ENCODE measurements at places on chromosomes 5 and 9.

DNA sequence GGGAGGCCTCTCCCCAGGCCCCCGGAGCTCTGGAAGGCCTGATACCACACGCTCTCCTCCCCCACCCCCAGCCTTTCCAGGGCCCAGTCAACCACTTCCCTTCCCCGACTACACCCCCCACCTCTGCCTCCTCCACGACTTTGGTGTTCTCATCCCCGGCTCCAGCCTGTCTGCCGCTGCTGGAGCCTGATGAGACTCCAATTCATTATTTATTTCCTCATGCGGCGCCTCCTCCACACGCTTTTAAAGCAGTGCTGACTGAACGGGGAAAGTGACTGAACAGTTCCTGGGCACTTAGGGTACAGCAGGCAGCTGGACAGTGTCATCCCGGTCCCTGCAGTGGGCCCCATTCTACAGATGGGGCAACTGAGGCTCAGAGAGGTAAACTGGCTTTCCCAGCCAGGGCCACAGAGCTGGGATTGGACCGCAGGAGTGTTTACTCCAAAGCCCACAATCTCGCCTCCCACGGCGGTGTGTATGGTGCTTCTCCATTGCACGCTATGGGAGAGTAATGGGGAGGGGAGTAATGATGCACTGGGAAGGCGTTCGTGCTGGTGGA lies 15.9 kb upstream of the RPL26L1 start:
- DNase-seq = no peak

DNA sequence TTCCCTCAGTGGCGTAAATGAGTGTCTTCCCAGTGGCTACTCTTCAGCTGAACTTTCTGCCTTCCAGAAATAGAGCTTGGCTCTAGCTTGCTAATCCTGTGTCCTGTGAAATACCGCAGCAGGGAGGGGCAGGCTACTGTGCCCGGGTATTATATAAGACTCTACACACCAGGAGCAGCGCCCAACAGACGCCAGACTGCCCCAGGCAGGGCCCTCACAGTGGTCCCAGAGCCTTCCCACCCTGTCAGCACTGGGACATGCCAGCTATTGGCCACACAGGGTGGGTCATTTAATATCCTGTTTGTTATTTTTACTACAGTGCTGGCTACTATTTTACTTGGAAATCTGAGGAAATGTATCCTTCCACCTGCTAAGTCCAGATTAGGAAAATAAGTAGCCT lies 121.0 kb downstream of the FEM1C start:
- no peak for DNase-seq

DNA sequence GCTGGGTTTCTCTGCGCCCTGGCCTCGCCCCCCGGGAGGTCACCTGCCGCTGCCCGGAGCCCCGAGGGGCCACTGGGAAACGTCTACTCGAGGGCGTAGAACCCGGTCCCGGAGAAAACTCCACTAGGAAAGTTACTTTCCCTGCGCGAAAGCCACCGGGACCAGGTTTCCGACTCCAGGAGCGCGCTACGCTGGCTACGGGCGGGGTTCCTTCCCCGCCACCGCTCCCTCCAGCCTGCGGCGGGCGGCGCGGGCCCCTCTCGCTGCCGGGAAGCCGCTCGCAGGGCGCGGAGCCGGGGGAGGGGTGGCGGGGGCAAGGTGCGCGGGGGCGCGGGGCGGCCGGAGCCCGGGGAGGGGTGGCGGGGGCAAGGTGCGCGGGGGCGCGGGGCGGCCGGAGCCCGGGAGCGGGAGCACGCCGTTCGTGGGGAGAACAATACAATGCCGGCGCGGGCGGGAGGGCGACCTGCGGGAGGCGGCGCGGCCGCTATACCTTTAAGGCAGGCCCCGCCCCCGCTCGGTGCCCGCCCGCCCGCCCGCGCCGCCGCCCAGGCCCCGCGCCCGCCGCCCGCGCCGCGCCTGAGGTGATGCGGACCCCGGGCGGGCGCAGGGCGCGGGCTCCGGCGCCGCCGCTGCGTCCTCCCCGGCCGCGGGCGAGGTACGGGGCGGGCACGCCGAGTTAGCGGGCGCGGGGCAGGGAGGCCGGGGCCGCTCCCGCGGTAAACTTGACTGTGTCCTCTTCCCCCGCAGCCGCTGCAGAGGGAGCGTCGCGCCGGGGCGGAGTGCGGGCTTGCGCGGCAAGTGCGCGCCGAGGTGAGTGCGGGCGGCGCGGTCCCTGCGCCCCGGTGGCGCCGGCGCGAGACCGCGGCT lies 278.1 kb downstream of the AOPEP start:
- DNase-seq = no peak

GRCh38 chr9:104984121-104984520 lies 56.2 kb upstream of the ABCA1 start:
- DNase-seq = peak; percentile 80

- no peak for DNase-seq
Measured at GRCh38 chr5:68822796-68823195, 271.0 kb upstream of the SLC30A5 start.

- no peak for DNase-seq
Measured at GRCh38 chr9:78566948-78567675, 270.2 kb downstream of the PSAT1 start.

DNA sequence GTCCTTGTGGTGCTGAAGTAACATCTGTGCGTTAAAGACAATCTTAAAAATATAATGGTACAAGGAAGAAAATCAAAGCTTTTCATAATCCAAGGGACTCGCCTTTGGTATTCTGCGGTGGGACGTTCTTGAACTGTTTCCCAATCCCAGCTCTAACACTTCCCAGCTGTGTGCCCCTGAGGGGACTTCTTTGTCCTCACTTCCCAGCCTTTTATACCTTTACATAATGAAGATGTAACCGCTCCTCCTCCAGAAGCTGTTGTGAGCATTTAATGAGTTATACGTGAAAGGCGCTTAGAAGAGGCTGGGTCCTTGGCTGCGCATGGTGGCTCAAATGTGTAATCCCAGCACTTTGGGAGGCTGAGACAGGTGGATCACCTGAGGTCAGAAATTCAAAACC lies 16.9 kb downstream of the STK10 start:
- no peak for DNase-seq

DNA sequence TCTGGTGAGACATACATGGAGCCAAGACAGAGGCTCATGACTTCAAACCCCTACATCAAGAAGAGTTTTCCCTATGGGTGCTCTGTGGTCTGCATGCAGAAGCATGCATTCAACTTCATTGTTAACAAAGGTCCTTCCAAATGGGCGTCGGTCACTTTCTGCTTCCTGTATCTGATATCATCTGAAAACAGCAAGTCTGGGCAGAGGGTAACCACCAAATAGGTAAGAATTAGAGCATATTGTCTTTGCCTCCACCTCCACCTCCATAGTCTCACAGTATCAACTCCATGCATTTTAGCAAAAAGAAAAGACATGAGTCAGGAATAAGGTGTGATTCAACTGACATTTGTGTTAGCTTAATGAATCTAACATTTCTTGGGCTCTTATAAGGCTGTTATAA lies 462.9 kb downstream of the DMRT2 start:
- DNase-seq = no peak

- DNase-seq = no peak
Measured at GRCh38 chr5:103840600-103840999, 278.0 kb upstream of the NUDT12 start.

GRCh38 chr5:135626636-135627035 lies 47.8 kb upstream of the CXCL14 start:
- DNase-seq = no peak

DNA sequence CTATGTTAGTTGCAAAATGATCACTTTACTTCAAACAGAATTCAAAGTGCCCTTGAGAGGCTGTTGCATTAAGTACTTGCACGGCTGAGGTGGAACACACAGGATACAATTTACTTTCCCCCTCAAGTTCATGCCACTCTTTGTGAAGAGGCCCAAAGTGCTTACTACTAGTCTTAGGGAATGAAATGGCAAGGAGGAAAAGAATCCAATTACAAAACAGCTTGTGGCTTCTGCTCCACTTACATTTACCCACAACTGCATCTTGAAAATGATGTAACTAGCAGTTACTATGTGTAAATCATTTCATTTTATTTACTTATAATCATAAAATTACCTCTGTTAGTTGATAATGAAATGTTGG lies 14.6 kb downstream of the FOXD1 start:
- DNase-seq = no peak

DNA sequence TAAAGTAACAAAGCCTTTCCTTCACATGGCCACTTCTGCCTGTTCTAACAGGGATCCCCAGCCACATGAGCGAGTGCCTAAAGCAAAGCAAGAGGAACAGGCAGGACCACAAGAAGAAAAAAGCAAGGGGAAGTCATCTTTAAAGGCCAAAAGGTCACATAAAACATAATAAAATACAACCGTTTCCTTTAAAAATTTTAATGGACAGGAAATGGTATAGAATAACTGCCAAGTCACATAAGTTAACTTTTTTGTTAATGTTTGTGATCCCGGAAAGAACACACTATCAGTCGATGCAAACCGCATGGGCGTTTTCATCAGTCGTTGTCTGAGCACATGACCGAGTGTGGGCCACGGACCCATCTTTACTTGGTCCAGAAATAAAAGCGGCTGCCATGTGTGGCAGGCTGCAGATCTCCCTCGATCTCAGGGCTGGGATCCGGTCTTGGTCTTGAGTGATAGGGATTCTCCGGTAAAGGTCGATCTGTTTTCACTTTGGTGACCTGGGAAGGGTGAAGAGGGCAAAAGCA lies 15.6 kb downstream of the NDUFA8 start:
- DNase-seq = peak; percentile 85

- DNase-seq = no peak
Measured at GRCh38 chr5:100846772-100847171, 56.3 kb downstream of the ST8SIA4 start.

- no peak for DNase-seq
Measured at GRCh38 chr5:76838481-76839261, 11.1 kb upstream of the S100Z start.

DNA sequence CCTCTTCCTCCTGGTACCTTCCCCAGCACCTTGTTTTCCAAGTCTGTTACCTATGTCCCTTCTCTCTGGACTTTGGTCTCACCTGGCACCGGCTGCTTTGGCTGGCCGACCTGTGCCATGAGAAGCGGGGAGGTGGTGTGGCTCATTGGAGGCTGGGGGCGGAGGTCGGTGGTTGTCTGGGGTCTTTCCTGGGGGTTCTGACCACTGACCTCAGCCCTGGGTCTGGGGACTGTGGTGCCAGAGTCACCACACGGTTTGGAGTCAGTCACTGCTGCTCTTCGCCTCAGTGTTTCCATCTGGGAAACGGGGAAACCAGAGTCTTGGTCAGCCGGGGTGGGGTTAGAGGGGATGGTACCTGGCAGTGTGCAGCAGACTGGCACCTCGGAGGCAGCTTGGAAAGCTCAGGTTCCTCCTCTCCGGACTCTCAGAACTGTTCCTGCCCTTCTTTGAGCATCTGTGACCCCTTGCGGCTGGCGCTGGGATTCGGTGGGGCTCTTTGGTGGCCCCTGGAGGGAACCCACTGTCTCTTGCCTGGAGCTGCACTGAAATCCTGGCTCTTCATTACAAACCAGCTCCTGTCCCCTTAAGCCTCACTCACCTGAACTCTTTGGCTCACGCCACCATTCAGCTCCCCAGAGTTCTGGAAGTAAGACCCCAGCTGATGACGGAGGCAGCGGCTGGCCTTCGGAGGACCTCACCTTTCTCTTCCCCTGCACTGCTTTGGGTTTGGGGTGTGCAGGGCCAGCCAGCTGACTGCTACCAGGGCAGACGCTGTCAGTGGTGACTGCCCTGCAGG lies 4.1 kb upstream of the RXRA start:
- DNase-seq = no peak

GRCh38 chr9:106218427-106218826 lies 524.1 kb downstream of the TMEM38B start:
- DNase-seq = no peak

- DNase-seq = no peak
Measured at GRCh38 chr9:136104488-136104800, 9.4 kb upstream of the NACC2 start.

DNA sequence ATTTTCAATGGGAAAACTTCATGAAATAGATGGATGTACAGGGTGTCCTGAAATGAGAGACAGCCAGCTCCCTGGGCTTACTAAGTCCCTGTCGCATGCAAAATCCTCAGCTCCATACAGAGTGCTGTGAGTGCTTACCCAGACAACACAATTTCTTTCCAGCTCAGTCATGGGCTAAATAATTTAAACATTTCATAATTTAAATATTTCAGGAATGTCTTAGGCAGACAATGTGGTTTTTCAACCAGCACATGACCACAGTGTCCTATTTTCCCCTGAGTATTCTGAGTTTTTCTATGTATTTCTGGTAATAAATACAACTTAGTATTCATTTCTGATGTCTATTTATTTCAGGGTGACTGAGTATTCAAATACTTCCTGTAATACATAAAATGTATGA lies 188.5 kb upstream of the SNX2 start:
- DNase-seq = no peak

- no peak for DNase-seq
Measured at GRCh38 chr9:93900436-93900819, 54.7 kb downstream of the BARX1 start.

GRCh38 chr5:98471458-98471857 lies 302.0 kb upstream of the RGMB start:
- DNase-seq = no peak

DNA sequence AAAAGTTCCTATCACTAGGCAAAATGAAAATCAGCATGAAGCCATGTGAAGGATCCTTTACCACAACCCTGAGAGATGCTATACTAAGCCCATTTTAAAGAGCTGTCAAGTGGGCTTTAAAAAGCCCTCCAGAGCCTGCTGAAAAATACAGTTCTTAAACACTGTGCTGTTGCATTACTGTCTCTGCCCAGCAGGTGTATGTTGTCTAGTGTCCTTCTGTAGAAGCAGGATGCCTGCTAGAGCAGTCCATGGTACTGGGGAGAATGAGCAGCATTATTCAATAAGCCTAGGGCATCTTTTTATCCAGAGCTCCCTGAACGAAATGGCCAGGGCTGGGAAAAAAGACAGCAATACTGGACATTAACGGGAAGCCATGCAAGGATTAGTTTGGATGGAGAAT lies 126.2 kb upstream of the PLCXD3 start:
- DNase-seq = no peak

GRCh38 chr9:318646-319045 lies 104.0 kb downstream of the DOCK8 start:
- DNase-seq = no peak

GRCh38 chr9:135908093-135908753 lies 877 bp upstream of the CAMSAP1 start:
- no peak for DNase-seq

- no peak for DNase-seq
Measured at GRCh38 chr5:78253201-78253600, 41.3 kb downstream of the AP3B1 start.

- DNase-seq = no peak
Measured at GRCh38 chr5:61965490-61965889, 340.5 kb upstream of the KIF2A start.

DNA sequence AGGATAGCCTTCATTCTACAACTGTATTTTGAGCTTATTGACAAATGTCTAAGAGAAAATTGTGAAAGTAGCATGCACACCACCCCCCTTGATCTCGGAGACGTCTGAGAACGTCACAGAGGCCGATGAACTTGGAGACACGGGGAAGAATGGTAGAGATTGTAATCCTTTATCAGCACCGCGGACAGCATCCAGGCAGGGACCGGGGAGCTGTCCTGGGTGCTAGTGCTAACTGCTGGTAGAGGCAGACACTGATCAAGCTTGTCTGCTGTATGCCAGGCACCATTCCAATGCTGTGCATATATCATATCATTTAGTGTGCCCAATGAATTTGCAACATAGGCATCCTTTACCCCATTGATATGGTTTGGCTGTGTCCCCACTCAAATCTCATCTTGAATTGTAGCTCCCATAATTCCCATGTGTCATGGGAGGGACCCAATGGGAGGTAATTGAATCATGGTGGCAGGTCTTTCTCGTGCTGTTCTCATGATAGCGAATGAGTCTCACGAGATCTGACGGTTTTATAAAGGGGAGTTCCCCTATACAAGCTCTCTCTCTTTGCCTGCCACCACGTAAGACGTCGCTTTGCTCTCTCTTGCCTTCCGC lies 98.8 kb downstream of the LHX2 start:
- peak; percentile 51 for DNase-seq

- DNase-seq = no peak
Measured at GRCh38 chr5:176676361-176676824, 29.1 kb downstream of the TSPAN17 start.

All from hematopoietic multipotent progenitor cell treated with erythropoietin and hydrocortisone succinate and interleukin-3 and kit ligand, for 8 days (in vitro differentiated cells).